ENCODE measurements at places on chromosomes 2 and 18.

- no peak for DNase-seq
These were observed 201.1 kb upstream of the FBXO11 start for GRCh38 chr2:48107326-48107925.

GRCh38 chr2:98895221-98895620 is 40.8 kb downstream of the CRACDL start:
- no peak for DNase-seq

DNA sequence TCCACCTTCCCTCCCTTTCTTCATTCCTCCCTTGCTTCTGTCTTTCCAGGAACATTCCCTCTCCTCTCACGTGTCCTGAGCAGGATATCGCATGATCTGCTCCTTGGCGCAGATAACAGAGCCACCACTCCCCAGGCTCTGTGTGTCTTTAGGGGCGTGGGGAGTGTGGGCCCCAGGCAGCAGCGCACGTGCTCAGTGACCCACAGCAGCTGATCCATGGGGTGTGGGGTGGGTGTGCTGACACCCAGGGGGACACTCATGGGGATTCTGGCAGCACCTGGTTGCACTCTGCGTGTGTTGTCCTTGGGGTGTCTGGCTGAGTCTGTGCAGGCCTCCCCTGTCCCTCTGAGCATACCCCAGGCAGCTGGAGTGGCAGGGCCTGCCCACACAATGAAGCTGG is 9.9 kb upstream of the FOSL2 start:
- DNase-seq, result no peak

DNA sequence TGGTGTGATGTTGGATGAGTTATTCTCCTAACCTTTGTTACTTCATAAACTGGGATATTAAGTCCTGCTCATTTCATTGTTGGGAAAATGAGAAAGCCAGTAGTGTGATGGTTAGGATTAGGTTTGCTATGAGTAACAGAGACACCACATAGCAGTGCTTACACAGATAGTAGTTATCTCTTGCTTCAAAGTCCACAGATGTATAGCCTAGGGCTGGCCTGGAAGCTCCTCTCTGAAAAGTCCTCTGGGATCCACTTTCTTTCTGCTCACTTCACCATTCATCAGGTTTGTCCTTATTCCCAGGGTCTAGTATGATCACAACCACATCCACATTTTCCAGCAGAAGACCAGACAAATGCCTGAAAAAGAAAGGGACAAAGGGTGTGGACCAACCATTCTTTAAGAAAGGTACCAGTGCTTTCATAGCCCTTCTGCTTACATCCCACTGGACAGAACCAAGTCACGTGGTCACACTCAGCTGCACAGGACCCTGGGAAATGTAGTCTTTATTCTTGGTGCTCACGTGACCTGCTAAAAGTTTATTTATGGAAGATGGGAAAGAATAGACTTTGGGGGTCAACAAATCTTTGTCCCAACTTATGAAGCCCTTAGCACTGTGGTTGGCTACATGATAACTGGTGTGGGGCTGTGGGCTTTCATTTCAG is 108.9 kb downstream of the INSIG2 start:
- no peak for DNase-seq

DNA sequence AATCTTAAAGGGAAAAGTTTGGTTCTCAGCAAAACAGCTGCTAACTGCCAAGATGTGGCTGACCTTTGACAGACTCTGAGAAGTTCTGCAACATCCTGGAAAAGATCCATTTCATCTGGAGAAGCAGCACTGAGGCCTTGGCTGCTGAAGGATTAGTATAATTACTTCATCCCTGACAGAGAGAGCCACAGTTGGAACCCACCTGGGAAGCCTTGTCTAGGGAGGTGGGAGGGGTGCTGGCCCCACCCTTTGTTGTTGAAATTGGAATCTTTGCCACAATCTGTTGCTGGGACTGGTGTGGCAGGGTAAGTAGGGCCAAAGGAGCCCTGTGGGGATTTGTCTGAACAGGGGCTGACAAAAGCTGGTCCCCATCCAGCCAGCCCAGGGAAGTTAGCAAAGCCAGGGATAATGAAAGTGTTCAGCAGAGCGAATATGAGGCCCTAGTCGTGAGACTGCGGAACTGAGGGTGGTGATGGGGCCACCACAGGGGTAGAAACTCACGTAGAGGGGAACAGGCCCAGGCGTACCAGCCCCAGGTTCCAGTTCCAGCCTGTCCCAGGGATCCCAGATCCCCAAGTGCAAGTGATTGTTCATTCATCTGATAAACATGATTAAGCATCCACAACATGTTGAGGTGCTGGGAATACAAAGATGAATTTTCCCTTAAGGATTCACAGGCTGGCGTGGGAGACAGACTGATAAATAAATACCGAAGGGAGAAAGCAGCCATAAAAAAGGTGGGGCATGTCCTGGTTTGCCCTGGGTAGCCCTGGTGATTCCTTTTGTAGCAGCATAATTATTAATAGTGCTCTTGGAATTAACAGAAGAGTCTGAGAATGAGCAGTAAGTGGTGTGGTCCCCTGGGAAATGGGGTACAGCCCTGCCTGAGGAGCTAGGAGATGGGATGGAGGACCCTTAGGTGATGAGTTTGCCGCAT is 60.0 kb downstream of the MYO1B start:
- peak; percentile 94 for DNase-seq

- no peak for DNase-seq
These were observed 25.8 kb downstream of the IMPA2 start for GRCh38 chr18:12007063-12007462.

DNA sequence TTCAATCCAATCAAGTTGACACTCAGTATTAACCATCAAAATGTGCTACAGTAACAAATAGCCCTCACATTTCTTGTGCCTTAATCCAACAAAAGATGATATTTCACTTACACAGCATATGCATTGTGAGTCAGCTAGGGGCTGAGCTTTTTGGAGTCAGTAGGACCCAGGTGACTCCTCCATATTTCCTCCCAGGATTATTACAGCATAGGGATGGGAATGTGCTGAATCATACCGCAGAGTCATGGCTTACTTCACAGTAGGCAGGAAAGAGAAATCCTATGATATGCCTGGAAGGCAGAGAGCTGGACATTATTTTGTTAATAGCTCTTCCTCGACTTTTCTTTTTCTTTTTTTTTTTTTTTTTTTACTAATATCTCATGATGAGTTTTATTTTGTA is 153.3 kb downstream of the TMEM182 start:
- DNase-seq, result no peak

- no peak for DNase-seq
These were observed 191.6 kb downstream of the TCF4 start for GRCh38 chr18:55396267-55396905.

- no peak for DNase-seq
These were observed 6.4 kb upstream of the ATP9B start for GRCh38 chr18:79062806-79063205.

GRCh38 chr2:170208967-170209366 is 31.0 kb downstream of the MYO3B start:
- no peak for DNase-seq
